Fibroblast of pulmonary artery (primary cell): ENCODE measurements at places on chromosomes 7 and 10.
A peak's percentile ranks its signal among the peaks of the same experiment; 100 is the strongest.

DNA sequence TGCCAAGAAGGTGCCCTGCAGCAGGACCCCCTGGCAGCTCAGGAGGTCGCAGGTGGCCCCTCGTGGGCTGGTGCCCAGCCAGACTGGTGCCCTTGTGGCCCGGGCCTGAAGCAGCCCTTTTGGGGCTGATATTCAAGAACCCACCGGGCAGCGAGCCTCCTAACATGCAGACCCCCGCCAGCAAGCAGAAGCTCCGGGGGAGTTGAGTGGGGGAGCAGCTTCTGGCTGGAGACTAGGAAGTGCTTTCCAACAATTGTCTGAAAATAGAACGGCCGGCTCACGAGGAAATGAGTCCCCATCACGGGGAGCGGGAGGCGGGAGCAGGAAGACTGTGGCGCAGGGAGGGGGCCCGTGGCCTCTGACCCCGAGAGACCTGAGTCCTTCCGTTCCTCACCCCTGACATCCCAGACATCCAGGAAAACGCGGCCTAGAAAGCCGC, 9.5 kb upstream of the INTS1 start:
- DNase-seq, result peak; percentile 16

DNA sequence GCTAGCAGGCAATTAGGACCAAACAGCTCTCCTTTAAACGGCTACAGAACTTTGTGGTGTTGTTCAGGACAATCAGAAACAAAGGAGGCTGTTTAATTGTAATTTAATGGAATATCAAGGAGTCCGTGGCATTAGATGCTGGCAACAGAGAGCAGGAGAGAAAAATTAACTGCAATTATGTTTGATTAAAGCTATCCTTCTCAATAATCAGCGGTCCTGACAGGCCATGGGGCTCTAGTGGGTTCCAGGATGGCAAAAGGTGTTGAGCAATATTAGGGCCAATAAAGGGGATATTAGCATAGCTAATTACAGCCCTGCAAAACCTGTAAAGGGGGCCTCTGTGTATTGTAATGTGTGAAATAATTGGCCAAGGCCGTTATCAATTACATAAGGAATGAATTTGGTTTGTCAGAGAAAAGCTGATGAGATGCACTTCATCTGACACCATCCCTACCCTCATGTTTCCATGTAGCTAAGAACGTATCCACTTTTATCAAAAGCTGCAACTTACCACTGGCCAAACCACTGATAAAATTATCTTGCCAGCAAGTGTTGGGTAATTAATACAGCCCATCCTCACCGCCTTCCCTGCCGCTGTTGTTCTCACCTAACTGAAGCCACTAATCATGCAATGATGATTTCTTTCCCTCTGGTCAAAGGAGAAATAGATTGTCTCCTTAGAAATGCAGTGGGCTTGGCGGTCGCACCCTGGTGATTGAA, 81.6 kb downstream of the EBF3 start:
- no peak for DNase-seq

- DNase-seq, result no peak
Measured at GRCh38 chr7:47093320-47094234, 488.3 kb downstream of the TNS3 start.

- DNase-seq, result no peak
Measured at GRCh38 chr7:12890586-12890985, 203.2 kb downstream of the ARL4A start.

DNA sequence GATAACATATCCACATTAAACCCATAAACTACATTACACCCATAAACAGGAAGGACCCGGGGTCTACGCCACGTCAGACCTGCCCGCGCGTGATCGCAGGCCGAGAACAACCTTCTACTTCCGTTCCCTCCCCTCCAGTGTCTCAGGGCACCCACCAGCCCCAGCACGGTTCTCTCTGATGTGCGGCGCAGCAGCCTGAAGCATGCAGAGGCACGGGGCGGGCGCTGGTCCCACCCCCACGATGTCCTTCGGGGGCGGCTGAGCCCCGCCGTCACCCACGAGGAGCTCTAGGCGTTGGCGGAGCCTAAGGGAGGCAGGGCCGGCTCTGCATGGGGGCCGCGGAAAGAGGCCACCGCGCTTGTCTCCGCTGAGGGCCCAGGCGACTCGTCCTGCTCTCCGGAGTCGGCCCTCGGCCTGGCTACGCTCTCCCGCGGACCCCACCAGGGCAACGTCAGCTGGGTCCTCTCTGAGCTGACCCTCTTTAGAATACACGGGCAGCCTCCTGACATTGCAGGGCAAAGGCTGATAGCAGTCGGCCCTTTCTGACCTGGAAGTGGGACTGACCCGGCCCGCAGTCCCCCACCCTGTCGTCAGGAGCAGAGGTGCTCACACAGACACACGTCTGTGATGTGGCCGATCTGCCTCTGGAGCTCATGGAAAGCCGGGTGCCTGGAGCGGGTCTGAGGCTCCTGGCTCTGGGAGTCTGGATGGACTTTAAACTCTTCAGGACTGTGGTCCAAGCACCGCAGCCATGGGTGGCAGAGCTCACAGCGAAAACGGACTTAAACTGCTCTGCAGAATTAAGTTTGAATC, 65.6 kb upstream of the ADGRA1 start:
- DNase-seq, result no peak

DNA sequence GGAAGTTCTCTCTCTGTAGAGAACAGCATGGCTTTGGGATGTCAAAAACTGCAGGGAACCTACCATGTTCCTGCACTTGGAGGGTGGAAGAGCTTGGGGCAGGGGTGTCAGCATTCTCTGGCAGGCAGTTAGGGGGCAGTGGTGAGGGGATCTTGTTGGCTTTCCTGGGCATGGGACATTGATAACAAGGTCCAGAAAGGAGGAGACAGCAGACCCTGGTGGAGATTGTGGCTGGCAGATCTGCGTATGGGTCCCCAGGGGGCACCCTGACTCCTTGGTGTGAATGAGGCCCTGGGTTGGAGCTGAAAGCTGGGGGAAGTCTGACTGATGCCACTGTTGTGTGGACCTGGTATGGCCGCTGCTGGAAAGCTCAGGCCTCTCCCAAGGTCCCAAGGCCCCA, 22.9 kb upstream of the CAMK2B start:
- DNase-seq, result peak; percentile 62

DNA sequence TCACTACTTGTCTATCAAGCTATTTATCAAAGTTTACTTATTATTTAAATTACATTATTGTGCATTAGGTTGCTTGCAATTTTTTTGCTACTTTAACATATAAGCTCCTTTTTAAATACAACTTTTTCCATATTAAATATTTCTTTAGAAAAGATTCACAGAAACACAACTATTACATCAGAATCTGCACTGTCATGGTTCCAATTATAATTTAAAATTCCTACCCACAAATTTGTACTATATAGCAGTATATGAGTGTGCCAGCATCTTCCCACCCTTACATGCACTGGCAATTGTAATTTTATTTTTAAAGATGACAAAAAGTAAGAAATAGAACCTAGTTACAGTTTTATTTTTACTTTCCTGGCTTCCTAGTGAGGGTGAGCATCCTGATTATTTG, 15.8 kb downstream of the MINDY3 start:
- no peak for DNase-seq

DNA sequence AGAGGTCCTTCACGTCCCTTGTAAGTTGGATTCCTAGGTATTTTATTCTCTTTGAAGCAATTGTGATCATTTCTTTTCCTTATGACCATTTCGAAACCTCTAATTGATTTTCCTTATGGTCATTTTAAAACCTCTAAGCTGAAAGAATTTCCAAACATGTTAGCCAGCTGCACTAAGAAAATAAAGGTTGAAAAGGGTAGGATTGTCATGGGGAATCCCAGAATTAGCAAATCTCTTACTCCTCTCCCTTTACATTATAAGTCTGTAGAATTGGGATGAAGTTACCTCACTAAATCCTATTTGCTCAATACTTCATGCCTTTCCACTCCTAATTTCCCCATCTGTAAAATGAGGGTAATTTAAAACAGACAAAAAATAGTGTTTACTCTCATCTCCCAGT, 79.5 kb downstream of the FAM185A start:
- peak; percentile 37 for DNase-seq

DNA sequence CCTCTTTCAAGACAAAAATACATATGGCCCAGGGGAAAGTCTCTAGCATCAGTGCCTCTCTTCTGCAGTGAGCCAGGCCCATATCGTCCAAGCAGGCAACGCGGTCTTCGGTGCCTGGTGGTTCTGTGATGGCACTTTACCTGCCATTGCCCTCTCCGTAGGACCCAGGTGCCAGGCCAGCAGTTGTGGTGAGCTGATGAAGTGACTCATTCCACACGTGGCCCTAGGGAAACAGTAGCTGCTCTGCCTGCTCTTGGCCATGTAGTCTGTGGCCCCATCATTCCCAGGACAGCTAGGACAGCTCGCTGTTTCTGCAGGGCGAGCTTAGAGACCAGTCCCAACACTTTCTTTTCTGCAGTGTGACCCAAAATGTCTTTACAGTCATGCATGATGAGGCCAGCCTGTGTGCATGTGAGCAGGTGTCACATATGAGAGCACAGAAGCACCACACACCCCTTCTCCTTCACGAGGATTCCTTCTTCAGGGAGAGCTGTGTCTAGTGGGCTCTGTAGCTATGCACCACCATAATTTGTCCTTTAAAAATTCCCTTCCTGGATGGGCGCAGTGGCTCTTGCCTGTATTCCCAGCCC, 39.0 kb downstream of the SVIL start:
- no peak for DNase-seq

DNA sequence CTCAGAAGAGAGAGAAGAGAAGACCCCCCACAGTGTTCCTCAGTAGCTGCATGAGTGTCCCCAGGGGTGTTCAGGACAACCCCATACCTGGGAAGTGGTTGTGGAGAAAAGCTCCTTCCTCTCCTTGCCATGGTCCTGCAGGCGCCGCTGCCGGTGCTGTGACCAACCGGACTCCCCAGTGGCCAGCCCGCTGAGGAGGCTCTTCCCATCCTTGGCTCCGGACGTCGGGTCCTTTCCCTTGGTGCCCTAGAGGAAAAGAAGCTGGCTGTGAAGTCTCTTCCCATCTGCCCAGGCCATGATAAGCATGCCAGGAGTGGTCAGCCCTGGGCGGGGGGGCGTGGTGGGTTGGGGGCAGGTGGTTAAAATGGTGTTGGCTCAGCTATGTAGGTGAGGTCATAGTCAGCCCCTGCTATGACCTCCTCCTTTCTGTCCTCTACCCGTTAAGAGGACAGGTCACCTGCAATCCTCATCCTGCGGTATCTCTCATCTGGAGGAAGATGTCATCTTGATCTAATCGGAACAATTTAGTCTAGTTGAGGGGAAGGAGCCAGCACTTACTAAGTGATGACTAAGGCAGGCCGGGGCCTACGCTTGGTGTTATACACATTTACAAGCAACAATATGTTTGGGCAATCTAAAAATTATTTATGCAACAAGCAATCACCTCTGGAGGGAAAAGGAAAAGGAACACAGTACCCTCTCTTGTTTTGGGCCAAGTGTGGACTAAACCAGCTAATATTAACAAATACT, 13.2 kb downstream of the WDR91 start:
- DNase-seq, result no peak

DNA sequence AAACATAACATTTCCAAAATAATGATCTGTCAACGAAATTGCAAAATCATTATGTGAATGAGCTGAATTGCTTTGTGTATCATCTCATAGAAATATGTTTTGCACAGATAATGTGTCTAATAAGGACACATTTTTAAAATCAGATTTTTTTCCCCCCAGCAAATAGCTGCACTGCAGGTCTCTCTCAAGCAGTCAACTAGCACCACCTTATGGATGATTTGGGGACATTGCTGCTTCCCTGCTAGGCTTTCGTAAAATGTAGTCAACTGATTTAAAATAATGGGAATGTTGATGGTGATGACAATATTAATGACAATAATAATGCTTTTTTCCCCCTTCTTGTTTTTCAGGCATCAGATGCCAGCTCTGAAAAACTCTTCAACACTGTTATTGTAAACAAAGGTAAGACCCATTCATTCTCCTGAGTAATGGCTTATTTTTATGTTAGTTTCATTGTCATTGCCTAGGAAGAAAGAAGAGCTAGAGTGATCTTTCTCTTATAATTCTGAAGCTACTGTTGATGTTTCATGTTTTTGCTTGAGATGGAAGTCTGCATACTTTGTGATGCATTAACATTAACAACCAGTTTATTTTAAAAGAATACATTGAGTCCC, 433.6 kb upstream of the GALNT17 start:
- peak; percentile 76 for DNase-seq

DNA sequence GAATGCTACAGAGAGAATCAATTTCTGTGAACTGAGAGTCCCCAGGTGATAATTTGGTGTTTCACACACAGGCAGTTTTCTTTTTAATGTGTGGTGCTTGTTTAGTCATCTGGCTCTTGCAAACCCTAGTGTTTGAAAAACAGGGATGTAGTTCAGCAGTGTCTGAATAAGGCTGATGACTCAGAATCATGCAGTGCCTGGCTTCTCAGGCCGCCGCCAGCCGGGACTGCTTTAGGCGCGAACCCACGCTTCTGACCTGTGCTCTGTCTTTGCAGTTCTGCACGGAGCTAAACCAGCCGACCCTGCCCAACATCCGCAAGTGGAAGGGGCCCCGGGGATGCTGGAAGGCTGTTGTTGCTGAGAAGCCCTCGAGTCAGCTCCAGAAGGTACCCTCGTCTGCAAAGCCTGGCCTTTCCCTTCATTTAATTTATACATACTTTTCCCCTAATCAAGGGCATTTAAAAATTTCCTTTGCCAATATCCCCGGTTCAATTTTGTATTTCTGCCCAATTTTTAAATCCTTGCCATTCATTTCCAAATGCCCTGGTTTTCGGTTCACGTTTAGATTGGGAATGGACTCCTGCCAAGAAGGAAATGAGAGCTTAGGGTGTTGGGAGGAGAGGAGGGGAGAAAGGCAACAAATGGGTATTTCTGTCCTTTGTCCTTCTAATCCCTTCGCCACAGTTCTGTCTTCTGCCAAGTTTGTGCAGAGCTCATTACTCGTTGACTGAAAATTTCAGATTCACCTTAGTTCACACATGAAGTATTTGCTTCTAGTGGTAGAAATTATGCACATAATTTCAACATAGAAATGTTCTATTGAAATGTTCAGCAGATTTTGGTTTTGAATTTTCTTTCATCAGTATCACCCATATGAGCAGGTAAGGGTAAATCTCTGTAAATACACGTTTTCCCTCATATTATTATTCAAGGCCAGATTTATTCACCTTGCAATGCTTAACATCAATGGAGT, 108.5 kb upstream of the ANLN start:
- peak; percentile 72 for DNase-seq

- DNase-seq, result peak; percentile 72
Measured at GRCh38 chr7:67484244-67484751, 487.7 kb downstream of the TYW1 start.

GRCh38 chr7:138257459-138258196, 181.4 kb downstream of the AKR1D1 start:
- DNase-seq, result peak; percentile 99

DNA sequence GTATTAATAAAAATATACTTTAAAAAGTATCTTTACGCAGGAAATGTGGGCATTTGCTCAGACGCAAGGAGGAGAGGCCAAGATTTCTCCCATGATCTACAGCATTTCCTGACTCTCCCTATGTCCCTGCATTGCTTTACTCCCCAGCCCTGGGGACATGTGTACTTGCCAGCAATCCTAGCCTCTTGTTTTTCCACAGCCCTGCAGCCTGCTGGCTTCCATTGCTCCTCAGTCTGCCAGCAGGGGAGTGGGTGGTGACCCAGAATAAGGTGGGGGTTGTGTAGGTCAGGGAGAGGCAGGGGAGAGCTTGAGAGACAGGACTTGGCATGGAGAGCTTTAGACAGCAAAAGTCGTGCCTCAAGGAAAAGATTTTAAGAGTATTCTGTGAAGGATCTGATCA, 307.7 kb downstream of the CDK14 start:
- no peak for DNase-seq

GRCh38 chr10:123154711-123155505, 706 bp downstream of the BUB3 start:
- peak; percentile 48 for DNase-seq

GRCh38 chr10:3832022-3832786, 47.2 kb upstream of the KLF6 start:
- DNase-seq, result no peak
